ENCODE measurements at places on chromosomes 7 and 10.
A peak's percentile ranks its signal among the peaks of the same experiment; 100 is the strongest.

- DNase-seq = no peak
Observed at GRCh38 chr7:152521420-152522337, 85.9 kb upstream of the KMT2C start.

DNA sequence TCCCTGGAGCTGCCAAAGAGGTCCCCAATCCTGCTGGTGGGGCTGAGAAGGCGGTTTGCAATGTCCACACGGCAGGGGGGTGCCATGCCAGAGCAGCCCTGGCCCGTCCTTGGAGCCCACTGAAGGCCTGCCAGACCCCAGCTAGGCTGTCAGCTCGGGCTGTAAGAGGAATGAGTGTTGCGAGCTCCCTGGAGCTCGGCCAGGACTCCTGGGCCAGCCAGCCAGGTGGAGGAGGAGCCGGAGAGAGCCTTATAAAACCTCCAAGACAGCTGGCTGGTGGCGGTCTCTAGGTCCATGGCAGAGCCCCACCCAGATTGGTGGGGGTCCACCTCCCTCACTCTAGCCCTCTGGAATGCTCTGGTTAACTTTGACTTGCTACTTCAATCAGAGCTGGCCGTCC is 55.1 kb upstream of the CALN1 start:
- peak; percentile 38 for DNase-seq

DNA sequence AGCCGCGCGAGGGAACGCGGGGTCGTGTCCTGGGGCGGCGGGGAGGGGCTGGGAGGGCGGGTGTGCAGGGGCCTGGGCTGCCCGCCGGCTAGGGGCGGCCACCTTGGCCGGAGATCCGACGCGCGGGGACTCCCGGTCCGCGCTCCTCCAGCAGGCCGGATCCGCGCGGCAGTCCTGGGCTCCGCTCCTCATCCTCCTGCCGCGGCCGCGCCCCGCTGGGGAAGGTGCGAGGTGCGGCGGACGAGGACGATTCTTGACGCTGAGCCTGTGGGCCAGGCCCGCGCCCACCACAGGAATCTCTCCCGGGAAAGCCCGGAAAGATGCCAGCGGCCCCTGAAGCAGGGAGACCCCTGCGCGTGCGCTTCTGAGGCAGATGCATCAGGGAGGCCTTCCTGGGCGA is 6.6 kb upstream of the OGDHL start:
- no peak for DNase-seq

GRCh38 chr7:70694971-70695794 is 436.8 kb upstream of the GALNT17 start:
- DNase-seq = peak; percentile 70

DNA sequence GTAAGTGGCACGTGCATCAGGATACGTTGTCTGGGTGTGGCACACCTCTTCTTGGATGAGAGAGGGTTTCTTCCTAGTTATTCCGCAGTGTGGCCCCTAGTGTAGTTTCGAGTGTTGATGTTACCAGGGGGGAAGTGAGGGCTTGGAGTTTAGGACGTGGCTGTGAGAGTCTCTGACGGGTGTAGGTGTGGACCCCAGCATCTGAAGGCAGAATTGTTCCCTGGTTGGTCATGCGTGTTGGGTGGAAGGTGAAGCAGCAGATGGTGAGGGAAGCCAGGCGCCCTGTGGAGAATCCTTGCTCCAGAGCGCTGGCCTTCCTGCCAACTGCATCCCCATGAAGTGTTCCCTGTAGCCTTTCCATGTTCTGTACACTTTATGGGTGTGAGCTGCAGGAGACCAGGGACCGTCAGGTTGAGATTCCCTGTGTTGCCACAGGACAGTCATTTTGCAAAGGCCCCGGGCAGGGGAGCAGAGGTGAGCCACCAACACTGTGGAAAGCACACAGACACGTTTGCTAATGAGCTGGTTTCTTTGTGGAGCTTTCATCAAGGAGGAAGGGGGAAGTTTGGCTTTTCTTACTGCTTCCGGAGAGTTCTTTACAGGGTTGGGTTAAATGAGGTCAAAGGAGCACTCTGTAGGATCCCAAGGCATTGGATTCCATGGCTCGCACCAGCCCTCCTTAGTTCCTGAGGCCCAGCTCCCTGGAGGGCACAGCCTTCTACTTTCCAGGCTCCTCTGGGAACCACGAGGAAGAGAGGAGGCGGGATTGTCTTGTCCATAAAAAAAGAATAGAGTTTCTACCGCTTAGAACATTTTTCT is 32.0 kb downstream of the TSPAN14 start:
- DNase-seq = no peak

Measured in endodermal cell (in vitro differentiated cells).